Stimulated activated CD8-positive, alpha-beta memory T cell treated with anti-CD3 and anti-CD28 coated beads, Interleukin-2, amount 100 ng/mL, for 48 hours (primary cell): ENCODE measurements at places on chromosomes 1 and 21.

DNA sequence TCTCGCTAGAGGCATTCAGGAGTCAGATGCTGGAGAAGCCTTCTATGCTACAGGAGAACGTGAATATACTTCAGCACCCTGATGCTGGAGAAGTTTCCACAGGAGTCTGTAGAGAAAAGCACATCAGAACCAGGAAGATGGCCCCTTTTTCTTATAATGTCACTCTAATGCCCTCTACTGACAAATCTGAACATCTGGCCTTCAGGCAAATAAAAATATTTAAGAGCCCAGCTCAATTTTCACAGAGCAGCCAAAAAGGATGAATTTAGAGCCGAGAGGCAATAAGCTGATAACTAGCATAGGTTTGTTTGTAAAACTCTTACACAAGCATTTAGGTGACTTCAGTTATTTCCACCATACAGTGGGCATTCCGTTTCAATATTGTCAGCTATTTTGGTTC, 3.8 kb upstream of the RRP15 start:
- DNase-seq, result no peak

DNA sequence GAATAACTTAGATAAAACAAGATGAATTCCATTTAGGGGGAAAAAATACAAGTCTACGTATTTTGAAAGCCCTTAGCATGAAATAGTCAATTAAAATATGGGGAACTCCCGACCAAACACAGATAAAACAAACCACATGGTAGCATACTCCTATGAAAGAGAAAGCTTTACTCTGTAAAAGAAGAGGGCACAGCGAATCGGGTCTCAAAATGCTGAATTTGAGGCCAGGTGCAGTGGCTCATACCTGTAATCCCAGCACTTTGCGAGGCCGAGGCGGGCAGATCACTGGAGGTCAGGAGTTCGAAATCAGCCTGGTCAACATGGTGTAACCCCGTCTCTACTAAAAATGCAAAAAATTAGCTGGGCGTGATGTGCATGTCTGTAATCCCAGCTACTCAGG, 116.9 kb upstream of the TIAM1 start:
- DNase-seq, result no peak

DNA sequence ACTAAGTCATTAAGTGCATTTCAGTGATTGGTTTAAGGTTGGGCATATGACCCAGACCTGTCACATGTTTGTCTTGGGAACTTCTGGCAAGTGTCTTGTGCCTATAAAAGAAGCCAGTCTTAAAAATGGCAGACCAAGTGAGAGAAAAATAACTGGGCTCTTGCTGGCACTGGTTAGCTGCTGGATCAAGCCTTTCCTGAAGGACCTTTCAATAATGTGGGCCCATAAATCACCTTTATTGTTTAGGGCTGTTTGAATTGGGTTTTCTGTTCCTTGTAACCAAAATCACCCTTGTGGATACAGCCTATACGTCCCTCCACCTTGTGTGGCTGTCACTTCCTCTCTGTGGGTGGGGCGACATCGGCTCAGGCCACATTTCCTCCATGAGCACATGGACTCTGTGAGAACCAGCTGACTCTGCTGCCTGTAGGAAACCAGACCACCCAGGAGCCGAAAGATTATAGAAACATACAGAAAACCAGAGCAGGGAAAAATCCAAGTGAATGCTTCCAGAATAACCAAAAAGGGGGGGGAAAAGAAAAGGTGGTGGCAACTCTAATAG, 25.6 kb upstream of the WNT4 start:
- DNase-seq, result no peak

DNA sequence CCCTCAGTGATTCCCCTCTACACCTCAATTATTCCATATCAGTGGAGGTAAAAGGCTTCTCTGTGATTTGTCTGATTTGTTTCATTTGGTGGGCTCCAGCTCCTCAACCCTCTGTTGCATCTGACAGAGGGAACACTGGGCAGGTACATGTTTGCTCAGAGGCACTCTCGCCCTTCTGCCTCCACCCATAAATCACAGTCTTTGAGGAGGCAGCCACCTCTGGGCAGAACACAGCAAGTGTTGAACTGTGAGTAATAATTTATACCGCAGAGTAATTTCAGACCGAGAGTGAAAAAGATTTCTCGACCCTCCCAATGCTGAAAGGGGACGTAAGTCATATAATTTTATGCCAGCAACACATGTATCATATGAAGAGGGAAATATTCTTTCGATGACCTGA, 330.1 kb upstream of the PBX1 start:
- DNase-seq, result no peak

DNA sequence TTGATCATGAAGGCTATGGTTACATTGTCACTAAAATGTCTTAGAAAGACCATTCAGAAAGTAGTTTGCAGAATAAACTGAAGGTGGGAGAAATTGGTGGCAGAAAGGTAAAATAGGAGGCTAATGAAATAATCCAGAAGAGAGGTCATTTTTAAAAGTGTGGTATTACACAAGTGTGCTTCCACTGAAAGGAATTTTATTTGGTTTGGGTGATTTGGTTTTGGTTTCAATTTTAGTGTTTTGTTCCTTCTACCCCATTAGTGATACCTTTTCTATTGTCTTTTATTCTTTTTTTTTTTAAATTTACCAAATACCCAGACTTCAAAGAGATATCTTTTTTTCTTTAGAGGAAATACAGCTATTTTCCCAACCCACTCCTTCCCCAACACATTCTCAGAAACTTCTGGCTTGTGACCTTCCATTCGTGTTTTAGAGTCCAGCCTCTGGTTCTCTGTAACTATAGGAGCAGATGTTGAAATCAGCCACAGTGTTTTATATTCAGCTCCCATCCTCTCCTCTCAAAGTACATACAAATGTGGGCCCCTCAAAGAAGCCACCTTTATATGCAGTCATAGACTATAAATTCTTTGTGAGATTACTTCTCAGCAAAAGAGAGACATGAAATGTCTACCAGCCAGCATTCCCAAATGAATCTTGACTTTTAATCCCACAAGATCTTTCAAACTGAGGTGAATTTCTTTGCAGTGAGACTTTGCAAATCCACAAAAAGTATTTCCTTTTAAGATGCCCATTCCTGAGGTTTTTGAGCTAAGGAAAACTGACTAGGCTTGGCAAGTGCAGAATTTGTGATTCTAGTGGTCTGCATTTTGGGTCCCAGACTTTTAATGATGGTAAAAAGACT, 42.0 kb upstream of the PALMD start:
- no peak for DNase-seq

DNA sequence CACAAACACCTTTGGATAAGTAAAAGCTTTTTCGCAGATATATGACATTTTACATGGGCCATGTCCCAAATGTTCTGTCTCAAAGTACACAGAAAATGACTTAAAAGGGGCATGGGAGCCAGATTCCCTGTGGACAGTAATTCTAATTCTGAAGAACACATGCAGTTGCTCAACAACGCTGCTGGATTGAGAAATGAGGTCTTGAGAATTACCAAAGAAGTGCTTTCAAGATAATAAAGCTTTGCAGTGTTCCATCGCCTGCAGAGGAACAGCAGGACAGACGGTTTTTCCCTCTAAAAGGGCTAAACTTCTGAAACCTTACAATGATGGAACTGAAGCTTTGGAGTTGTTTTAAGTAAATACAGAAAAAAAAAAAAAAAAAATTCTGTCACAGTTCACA, 55.3 kb upstream of the HSPA13 start:
- DNase-seq, result no peak

GRCh38 chr1:115911294-115911693, 65.0 kb upstream of the SLC22A15 start:
- DNase-seq, result no peak

- DNase-seq, result no peak
These were observed 26.8 kb upstream of the LRIF1 start for GRCh38 chr1:110990541-110990940.

DNA sequence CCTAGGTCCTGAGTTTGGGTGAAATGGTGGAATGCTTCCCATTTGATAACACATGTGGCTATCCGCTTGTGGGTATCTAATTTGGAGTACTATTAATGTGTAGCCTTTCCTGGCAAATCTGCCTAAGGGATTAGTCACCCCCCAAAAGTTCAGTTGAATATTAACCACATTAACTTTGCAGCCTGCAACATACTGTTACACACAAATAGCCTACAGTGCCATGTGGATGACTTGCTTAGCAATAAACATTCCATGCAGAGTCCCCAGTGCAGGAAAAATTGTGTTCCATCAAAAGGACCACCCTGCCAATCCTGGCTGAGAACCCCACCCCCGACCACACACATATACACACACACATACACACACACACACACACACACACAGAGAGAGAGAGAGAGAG, 303.3 kb upstream of the ESRRG start:
- DNase-seq, result no peak

DNA sequence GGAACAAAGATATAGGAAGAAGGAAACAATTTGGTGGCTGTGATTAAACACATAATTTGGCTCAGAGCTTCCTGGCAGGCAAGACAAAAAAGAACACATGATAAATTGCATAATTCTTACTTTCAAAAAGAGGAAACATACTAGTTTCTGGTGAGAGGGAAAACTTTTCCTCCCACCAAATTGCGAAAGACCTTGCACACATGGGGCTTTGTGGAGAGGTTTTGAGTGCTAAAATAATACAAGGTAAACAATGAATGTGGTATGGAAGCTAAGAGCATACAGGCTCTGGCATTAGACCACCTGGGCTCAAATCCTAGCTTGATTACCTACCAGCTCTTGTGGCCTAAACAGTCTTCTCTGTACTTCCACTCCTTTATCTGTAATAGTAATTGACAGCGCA, 140.2 kb upstream of the HOOK1 start:
- no peak for DNase-seq

GRCh38 chr1:31694964-31695313, 8.9 kb downstream of the COL16A1 start:
- DNase-seq, result no peak

GRCh38 chr1:202018468-202019234, 8.3 kb downstream of the ELF3 start:
- no peak for DNase-seq

DNA sequence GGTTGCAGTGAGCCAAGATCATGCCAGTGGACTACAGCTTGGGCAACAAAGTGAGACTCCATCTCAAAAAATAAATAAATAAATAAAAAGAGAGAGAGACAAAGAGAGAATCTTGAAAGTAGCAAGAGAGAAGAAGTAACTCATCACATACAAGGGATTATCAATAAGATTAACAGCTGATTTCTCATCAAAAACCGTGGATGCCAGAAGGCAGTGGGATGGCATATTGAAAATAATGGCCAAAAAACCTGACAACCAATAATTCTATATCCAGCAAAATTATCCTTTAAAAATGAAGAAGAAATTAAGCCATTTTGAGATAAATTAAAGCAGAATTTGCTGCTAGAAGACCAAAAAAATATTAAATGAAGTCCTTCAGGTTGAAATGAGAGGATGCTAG, 35.7 kb downstream of the KLHDC7A start:
- no peak for DNase-seq
